ENCODE measurements at places on chromosomes 6 and 20.

DNA sequence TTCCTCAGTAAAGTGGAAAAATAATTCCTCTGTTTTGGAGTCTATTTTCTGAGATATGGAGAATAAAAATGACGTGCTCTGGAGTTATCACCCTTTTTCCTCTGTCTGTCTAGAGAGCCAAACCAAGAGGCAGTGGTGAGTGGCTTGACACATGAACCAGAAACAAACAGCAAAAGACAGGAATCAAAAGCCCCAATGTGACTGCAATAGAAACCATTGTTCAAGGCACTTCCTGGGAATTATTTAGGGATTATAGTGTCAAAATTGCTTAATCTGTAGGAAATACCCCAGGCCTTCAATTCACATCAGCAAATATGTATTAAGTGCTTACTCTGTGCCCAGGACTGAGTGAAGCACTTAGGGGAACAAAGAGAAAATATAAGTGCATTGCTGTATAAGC, 560.4 kb upstream of the JAG1 start:
- no peak for DNase-seq

DNA sequence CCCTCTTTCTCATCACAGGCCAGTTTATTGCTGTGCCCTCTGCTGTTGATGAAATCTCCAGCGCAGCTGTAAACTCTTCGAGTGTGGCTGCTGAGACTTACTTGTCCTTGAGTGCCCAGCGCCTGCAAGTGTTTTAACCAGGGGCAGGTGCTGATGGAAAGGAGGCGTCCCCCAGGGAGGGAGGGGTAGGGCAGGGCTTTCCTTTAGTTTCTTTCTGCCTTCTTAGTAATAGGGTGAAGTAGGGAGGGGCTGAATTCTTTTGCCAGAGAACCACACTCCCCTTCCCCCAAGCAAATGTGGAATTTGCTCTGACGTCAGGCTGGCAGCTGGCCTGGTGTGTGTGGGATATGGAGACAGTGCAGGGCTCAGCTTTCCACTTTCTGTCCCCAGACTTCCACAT, 61.2 kb downstream of the IGF2R start:
- DNase-seq = no peak

DNA sequence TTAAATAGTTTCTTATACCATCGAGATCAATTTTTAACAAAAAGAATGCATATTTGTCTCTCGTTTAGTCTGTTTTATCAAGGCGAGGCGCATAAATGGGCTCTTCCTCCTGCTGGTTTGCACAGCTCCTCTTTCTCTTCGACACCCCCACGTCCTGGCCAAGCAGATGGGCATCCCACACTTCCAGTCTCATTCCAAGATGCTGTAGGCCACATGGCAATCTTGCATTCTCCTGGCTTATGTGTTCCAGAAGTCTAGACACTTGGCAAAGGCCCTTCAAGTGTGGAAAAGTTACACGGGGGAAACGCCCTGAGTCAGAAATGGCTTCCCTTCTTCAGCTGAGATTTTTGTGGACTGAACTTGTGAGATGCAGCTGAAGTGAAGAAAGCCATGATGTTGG, 447.1 kb downstream of the QKI start:
- DNase-seq = no peak

GRCh38 chr6:43942011-43942442, 172.0 kb downstream of the VEGFA start:
- no peak for DNase-seq

DNA sequence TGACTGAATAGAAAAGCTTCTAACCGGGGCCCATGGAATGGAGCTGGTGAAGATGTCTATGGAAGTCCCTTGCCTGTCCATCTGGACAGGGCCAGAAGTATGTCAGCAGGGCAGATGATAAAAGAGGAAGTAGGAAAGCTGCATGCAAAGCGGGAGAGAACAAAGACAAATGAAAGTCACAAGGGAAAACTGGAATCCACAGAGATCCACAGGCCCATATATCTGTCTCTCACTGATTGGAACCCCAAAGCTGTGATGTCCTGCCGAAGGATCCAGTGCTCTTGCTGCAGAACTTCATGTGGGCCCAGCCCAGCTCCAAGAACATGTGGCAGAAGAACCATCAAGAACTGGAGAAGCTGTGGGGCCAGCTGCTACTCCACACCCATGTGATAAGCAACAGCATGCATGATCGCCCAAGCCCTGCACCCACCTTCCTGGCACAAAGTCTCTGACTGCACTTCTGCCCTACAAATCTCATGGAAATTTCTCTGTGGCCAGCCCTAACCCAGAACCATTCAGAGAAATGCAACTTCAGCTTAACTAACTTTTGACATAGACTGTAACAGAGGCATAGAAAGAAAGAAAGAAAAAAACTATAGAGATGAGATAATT, 716.0 kb downstream of the KIF16B start:
- DNase-seq = peak; percentile 3

DNA sequence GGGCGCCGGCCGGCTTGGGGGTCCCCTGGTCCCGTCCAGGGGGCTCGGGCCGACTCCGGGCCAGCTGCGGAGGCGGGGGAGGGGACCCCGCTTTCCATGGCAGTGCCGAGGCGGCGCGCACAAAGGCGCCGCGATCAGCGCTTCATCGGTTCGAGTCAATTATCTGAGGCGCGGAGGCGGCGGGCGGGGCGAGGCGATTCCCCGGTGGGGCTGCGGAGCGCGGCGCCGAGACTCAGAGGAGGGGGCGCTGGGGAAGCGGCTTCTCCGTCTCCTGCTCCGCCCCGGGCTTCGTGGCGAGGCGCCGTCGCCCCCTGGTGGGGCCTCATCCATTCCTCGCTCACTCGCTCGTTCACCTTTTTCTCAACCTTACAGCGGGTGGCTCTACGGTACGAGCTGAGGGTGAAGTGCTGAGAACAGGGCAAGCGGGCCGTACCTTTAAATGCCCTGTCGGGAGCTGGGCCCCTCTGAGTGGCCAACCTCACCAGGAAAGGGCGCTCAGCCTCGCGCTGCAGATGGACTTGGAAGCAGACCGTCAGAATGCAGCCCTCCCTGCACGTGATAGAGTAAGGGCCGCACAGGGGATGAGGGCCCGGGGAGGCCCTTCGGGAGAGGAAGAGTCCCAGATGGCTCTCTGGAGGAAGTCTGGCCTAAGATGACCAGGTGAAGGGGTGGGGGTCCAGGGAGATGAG, 39.9 kb downstream of the SLC52A3 start:
- peak; percentile 54 for DNase-seq

- DNase-seq = no peak
Observed at GRCh38 chr6:168157272-168158212, 78.5 kb upstream of the FRMD1 start.

GRCh38 chr6:167826896-167827582, at the start of gene AFDN:
AFDN (plus strand) TSS chr6:167826911; CDS start chr6:167827133, 222 bp downstream.
- DNase-seq = no peak

DNA sequence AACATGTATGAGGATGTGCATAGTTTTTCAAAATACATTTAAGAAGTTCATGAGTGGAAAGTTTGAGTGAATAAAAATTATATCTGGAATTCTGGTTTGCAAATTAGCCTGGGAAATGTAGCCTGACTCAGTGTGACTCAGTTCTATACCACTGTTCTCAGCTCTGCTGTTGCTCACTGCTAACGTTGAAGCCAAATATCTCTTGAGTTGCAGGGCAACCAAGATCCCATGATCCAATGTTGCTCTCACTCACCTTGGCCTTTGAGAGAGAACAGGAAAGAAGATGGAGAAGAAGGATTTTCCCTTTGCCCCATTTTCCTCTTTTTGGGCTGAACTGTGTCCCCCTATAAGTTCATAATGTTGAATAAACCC, 28.9 kb downstream of the PSMB9 start:
- DNase-seq = no peak

GRCh38 chr6:99901596-99902384, 92.2 kb downstream of the MCHR2 start:
- DNase-seq = no peak

DNA sequence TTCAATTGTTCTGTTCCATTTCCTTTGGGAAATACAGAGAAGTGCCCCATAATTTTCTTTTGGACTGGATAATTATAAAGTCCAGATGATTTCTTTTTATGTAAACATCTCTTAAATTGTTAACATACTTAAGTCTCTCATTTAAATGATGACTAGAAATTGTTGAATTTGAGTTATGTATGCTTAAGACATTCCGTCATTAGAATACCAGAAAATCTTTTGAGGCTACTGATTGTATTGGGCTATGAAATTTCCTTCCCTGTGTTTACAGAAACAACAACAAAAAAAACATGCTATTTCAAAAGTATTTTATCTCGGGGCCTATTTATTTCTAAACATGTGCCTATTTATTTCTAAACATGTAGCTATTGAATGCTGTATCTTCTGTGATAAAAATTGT, 125.4 kb downstream of the SH3BGRL2 start:
- no peak for DNase-seq
